Osteoblast (primary cell): ENCODE measurements at places on chromosomes 7 and 10. TPM values are rescaled to one million over a fixed set of nuclear protein-coding genes. Genes with fewer than 3 reads are reported as not detected.

DGKB gene
- 0.88 and 1.1 TPM in 2 replicates for total RNA-seq

GDF2 gene
- total RNA-seq: not detected in 2 replicates

NUTM2E gene
- total RNA-seq: not detected in 2 replicates

GAD2 gene
- total RNA-seq: not detected in 2 replicates

IKZF1 gene
- total RNA-seq: under 0.01 TPM in 1 of 2 replicates, not detected in the other

TMEM178B gene
- 1.1 and 2.1 TPM in 2 replicates for total RNA-seq

PLXDC2 gene
- 63.3 and 86.9 TPM in 2 replicates for total RNA-seq

SNCG gene
- 0.36 and 2.4 TPM in 2 replicates for total RNA-seq

PRKCQ gene
- total RNA-seq: not detected in 2 replicates

AKR1D1 gene
- under 0.01 TPM in 1 of 2 replicates, not detected in the other for total RNA-seq

TSPAN33 gene
- under 0.01 and 0.36 TPM in 2 replicates for total RNA-seq

CCL24 gene
- not detected in 2 replicates for total RNA-seq

TWIST1 gene
- 101 and 113 TPM in 2 replicates for total RNA-seq

IPMK gene
- total RNA-seq: 10.9 TPM in 2 replicates

MRLN gene
- not detected in 2 replicates for total RNA-seq

LIMK1 gene
- 46.7 and 48.9 TPM in 2 replicates for total RNA-seq

SUN3 gene
- not detected in 2 replicates for total RNA-seq

STX1A gene
- 15.9 and 17.4 TPM in 2 replicates for total RNA-seq

EFCAB10 gene
- under 0.01 TPM in 1 of 2 replicates, not detected in the other for total RNA-seq

MAGI2 gene
- 18.8 and 24.8 TPM in 2 replicates for total RNA-seq

PHYH gene
- 28.6 and 38.9 TPM in 2 replicates for total RNA-seq

PNLIPRP2 gene
- total RNA-seq: not detected in 2 replicates

PAX4 gene
- total RNA-seq: not detected in 2 replicates

MYPN gene
- 1.5 and 1.8 TPM in 2 replicates for total RNA-seq

CNTNAP2 gene
- total RNA-seq: 7.6 and 10.6 TPM in 2 replicates

AP5Z1 gene
- total RNA-seq: 63.9 and 73.1 TPM in 2 replicates
